ENCODE measurements at places on chromosomes 1 and 21. TPM values are rescaled to one million over a fixed set of nuclear protein-coding genes. Genes with fewer than 3 reads are reported as not detected.

SPRR2A gene
- polyA plus RNA-seq, result not detected

DNA sequence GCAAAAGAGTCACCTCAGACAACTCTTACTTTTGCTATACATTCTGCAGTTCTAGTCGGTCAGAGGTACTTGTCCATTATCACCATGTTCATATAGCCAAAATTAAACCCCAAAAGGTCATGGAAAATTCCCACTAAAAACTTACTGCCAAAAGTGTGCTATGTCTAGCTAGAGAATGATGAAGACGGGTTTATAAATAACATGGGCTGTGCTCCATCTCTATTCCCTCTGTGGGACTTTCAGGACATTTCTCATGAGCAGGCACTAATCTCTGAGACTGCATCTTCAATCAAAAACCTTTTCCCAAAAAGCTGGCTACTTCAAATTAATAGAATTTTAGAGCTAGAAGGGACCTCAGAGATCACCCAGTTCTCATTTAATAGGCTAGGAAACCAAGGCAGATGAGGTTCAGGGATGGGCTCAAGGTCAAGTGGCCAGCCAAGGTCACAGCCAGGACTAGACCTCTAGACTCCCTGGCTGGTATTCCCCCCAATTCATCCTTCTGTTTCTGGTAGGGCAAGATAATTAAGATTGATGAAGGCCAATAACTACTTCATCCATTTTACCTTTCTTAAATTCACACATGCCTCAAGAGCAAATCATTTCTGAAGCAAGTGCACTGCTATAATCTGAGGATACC, 21.0 kb upstream of the MOB3C start:
- no peak for DNase-seq

DNA sequence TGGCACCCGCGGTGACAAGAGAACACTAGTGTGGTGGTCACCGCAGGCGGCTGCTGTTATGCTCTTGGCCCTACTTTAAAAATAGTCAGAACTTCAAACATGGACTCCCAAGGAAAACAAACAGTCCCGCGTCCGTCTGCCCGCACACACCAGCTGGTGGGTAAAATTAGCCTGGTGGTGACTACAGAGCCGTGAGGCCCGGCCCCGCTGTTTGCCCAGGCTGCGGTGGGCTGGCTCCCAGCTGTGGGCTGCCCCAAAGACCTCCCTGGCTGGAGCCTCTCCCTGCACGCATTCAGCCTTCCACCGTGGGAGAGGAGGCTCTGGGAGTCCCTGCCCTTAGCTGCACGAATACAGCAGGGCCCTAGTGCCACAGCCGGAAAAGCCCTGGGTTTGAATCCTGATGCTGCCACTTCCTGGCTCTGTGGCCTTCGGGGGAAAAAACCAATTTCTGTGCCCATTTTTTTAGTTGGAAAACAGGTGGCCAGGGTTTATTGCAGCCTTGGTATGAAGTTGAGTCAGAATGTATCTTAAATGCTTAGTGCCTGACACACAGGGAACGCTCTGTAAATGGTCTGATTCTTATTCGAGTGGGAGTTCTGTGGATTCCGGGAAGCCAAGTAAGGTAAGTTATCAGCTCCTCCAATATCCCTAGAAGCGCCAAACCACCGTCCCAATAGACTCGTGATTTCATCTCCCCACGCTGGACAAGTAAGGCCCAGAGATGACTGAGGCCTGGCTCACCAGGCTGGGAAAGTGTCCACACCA, 58.2 kb downstream of the ALPL start:
- DNase-seq, result no peak

PIGR gene
- not detected for polyA plus RNA-seq

- no peak for DNase-seq
These were observed 507.2 kb downstream of the LTN1 start for GRCh38 chr21:28485301-28486022.

TMEM125 gene
- polyA plus RNA-seq, result not detected

- DNase-seq, result no peak
These were observed 433.1 kb downstream of the PCP4 start for GRCh38 chr21:40300300-40300699.

DNA sequence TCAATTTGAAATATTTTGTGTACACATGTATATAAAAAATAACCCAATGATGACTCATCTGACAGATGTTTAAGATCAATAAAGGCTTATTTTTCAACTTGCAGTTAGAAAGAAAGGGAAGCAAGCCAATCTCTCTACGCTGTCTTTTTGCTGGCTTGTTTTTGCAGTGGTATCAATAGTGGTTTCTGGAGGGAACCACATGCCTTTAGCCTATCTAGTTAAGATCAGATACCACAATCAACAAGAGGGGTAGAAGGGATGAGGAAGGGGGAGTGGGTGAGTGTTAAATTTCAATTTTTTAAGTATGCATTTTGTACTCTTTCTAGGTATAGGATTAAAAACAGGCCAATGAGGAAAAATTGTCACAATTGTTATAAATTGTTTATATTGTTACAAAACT, 276.2 kb downstream of the KCNH1 start:
- no peak for DNase-seq

- no peak for DNase-seq
These were observed 807.3 kb upstream of the RGS18 start for GRCh38 chr1:191350938-191351337.

PKLR gene
- not detected for polyA plus RNA-seq

DNA sequence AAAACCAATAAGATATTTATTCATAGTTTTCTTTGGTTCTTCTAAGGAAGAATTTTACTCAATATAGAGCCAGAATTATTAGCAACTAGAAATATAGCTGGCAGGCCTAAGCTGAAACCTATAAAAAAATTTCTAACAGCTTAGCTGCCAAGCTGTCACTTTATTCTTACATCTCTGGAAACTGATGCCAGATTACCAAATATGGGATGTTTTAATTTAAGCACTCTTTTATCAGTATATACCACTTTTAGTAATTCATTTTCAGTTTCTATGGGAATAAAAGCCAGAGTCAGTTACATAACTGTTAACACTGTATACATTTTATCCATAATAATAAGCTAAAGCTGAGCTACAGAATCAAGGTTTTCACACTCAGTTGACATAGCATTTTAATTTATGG, 68.7 kb upstream of the MPC2 start:
- DNase-seq, result no peak

TDRD5 gene
- polyA plus RNA-seq, result 0.71 TPM

OMA1 gene
- 14.0 TPM for polyA plus RNA-seq

Measured in muscle of arm (tissue), 14 donors.